ENCODE measurements at places on chromosomes 13 and 19.

DNA sequence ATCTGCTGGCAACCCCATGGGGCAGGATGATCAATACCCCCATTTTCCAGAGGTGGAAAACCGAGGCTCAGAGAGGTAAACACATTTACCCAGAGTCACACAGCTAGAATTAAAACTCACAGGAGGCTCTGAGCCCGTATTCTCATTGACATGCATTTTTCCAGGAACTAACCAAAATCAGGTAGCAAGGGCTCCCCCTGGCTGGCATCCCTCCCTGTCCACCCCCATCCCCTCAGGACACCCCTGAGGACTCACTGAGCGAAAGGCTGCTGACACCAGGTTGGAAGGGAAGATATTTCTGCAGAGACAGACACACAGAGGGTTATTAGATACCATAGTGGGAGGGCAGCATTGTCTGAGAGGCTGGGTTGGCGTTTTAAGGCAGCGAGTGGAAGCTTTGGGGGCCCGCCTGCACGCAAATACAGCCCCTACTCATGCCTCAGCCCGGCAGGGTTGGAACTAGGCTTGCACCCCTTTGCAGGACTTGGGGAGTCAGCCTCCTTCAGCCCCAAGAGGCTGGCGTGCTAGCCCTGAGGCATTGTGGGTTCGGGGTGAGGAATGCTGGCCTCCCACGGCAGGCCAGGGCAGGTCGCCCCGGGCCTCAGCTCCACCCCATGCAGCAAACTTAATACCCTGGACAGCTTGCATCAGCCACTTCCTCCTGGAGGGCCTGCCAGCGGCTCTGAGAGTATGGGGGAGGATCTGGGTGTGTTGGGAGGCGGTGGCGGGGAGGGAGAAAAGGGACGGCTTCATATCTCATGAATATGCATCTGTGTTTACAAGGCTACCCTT, 3.9 kb downstream of the SLC1A5 start:
- DNase-seq = peak; percentile 30

DNA sequence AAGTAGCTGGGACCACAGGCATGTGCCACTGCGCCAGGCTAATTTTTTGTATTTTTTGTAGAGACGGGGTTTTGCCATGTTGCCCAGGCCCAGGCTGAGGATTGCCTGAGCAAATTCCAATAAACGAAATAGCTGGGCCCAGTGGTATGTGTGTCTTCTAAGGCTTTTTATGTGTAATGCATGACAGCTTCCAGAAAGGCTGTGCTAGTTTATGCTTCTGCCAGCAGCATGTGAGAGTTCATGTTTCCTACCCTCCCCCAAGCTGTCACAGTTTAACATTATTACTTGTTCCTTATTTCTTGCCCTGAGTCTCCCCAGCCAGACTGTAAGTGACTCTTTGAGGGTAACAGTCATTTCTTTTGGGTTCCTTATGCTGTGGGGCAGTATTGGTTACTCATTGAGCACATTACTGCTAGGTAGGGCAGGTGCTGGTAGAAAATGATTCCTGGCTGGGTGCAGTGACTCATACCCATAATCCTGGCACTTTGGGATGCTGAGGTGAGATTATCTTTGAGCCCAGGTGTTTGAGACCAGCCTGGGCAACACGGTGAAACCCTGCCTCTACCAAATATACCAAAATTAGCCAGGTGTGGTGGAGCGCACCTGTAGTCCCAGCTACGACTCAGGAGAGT, 13.6 kb downstream of the GPATCH1 start:
- no peak for DNase-seq

GRCh38 chr19:17249887-17250548, 4.3 kb upstream of the NR2F6 start:
- no peak for DNase-seq

- no peak for DNase-seq
Observed at GRCh38 chr13:20064128-20064527, 96.7 kb downstream of the GJA3 start.

DNA sequence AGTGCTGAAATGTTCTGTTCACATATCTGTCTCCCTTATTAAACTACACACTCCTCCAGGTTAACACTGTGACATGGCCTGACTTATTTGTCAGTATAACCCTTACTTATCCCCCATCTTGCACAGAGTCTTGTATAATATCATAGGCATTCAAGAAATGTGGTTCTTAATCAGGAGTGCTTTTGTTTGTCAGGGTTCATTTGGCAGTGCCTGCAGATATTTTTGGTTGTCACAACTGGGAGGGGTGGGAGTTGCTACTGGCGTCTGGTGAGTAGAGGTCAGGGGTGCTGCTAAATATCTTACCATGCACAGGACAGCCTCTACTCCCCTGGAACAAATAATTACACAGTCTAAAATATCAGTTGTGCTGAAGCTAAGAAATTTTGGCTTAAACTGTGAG, 20.4 kb upstream of the OBI1 start:
- no peak for DNase-seq

DNA sequence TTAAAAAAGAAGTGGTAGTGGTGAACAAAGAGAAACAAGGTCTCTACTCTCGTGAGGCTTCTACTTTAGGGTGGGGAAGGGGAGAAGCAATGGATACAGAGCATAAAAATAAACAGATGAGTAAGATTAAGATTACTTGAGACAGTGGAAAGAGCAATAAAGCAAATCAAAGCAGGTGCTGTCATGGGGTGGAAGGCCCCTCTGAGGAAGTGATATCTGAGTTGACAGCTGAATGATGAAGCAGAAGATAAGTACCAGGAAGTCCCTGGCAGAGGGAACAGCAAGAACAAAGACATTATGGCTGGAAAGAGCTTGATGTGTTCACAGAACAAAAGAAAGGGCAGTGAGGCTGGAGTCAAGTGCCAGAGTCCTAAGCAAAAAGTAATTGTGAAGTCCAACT, 221.8 kb downstream of the ENOX1 start:
- DNase-seq = no peak

- no peak for DNase-seq
Observed at GRCh38 chr13:39527301-39527700, 75.7 kb downstream of the LHFPL6 start.

GRCh38 chr19:39829702-39830275, 4.2 kb downstream of the DYRK1B start:
- DNase-seq = no peak

DNA sequence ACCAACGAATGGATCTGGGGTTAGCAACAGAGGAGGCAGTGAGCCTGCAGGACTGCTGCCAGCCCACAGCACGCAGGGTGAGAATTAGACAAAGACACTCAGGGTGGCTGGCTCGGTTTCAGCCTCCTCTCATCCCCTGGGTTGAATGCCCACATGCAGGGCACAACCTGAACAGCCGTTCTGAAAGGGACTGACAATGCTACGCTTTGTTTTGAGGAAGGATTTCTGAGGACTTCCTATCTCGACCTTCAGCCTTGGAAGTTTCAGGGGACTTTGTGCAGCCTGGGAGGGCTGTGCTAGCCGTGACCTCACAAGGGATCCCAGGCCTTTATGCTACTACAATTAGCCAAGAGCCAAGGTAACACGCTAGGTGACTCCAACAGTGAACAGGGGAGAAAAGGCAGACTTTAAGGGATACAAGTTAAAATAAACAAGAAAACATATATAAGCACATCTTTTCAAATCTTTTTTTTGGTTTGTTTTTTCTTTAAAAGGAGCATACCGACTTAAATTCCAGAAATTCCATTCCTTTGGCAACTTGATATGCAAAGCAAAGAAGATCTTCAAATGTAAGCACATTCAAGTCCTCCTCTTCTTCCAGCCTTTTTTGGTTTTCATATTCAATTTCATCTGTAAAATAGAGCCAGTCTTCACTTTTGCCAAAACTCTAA, 34.5 kb upstream of the URAD start:
- no peak for DNase-seq

- DNase-seq = peak; percentile 44
Observed at GRCh38 chr19:14477418-14478112, 2.4 kb upstream of the PTGER1 start.

- DNase-seq = no peak
Observed at GRCh38 chr13:71493189-71493588, 373.8 kb downstream of the DACH1 start.

GRCh38 chr19:39765091-39766076, 13.3 kb upstream of the LEUTX start:
- peak; percentile 22 for DNase-seq

GRCh38 chr19:48487948-48488347, 18.8 kb downstream of the CYTH2 start:
- DNase-seq = peak; percentile 72

DNA sequence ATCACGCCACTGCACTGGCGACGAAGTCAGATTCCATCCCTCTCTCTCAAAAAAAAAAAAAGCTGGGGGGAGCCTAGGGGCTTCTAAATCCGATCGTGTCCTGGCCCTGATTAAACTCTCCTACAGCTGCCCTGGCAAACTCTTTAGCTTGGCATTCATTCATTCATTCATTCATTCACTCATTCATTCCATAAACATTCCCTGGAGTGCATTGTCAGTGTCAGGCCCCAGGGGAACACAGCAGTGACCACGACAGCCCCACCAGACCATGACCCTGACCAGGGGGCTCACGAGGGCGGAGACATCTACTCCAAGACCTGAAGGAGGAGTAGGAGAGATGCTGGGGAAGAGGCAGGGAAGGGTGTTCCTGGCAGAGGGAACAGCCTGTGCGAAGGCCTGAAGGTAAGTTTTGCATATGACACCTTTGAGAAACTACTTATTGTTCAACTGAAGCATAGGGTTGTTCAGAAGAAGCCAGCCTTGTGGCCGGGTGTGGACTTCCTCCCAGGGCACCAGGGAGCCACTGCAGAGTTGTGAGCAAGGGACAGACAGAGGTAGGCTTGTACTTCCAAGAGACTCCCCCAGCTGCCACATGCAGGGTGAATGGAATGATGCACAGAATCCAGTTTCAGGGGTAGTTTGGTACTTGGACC, 24.5 kb downstream of the CEACAM16 start:
- no peak for DNase-seq

GRCh38 chr19:47411101-47411500, 8.2 kb downstream of the MEIS3 start:
- DNase-seq = no peak

DNA sequence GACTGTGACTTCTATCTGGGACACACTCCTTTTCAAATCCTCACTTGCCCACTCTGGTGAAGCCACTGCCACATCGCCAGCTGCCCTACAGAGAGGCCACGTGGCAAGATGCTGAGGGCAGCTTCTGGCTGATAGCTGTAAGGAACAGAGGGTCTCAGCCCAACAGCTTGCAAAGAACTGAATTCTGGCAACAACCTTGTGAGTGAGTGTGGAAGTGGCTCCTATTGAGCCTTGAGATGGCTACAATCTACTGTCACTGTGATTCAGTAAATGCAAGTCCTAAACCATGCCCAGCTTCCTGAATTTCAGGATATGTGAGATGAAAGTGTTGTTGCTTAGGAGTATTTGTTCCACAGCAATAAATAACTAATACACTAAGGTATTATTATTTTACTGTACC, 314.3 kb upstream of the TMTC4 start:
- DNase-seq = no peak

GRCh38 chr13:111228262-111229144, 91.9 kb upstream of the TEX29 start:
- no peak for DNase-seq

DNA sequence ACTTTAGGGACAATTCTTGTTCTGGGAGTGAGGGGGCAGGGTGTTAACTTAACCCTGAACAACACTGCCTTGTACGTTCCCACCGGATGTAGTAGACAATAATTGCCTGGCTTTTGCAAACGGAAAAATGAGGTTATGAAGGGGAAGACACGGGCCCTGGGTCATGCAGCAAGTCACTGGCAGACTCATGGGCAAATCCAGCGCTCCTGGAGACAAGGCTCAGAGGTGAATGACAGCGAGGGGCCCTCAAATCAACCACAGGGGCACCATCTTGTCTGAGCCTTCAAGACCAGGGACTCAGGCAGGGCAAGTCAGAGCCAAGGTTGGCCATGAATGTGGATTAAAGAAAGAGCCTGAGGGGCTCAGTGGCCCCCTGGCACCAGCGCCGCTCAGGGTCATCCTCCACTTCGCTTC, 2.8 kb downstream of the RASA3 start:
- no peak for DNase-seq

DNA sequence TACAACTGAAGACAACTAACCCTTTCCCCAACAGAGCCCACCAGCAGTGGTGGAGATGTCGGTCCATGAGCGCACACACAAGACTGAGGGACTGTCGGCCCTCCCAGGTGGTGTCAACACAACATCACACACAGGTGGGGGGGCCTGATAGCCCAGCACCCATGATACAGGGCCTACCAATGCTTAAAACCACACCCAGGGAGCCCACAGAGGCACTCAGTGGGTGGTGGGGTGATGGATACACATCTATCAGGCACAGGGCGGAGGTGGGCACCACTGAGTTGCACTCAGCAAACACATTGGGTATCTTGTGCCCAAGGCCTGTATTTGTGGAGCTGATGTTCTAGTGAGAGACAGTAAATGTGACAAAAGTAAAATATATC, 7.0 kb upstream of the ZFP36 start:
- DNase-seq = no peak

GRCh38 chr19:58009666-58010301, 7.2 kb upstream of the ZNF606 start:
- peak; percentile 93 for DNase-seq

DNA sequence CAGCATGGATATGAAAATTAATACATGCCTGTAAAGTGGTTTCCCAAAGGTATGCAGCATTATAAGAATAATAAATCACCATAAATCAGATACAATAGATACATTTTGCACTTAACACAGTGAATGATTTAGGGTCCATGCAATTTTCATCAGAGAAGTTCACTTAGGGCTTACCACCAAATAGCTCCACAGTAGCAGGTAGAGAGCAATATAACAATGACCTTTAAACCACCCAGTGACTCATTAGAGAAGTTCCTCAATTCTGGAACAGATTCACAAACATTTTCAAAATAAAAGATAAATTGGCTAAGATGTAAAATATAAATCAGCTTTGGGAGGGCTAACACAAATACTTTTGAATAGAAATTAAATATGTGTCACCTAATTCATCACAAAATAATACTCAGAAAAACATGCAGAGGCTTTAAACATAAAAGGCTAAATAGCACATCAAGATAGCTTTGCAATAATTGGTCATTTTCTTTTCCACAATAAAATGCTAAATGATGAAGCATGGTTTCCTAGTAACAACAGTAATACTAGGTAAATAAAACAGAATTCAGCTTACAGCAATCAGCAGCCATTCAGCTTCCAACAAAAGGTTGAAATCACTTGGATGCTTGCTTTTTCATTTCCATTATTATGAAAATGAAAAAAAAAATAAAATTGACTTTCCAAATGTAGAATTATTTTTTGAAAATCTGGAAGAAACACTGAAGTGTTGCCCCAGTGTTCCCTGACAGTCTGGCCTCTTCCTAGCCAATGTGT, 84.3 kb upstream of the NBEA start:
- no peak for DNase-seq

- DNase-seq = no peak
Observed at GRCh38 chr13:44786756-44787155, 202.5 kb downstream of the NUFIP1 start.

GRCh38 chr13:45257638-45258333, 56.9 kb upstream of the KCTD4 start:
- no peak for DNase-seq

DNA sequence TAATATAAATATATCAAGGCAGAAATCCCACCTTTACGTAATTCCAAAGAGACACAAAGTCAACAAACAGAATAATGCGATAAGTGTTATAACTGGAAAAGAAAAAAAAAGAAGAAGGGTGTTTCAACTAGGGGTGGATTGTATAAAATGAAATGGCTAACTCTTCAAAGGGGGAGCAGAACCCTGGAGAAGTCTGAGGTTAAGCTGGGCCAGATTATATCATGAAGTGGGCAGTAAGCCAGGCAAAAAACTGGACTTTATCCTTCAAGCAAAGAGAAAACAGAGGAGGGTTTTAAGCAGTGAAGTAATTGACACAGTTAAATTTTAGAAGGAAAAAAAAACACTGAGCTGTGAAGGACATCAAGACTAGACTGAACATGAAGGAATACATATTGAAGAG, 41.9 kb downstream of the TBC1D4 start:
- no peak for DNase-seq

GRCh38 chr13:77412116-77412635, 85.3 kb upstream of the MYCBP2 start:
- DNase-seq = no peak
